ENCODE measurements at places on chromosomes 1 and 21. TPM values are rescaled to one million over a fixed set of nuclear protein-coding genes. Genes with fewer than 3 reads are reported as not detected.
A peak's percentile ranks its signal among the peaks of the same experiment; 100 is the strongest.

Gene GBP1
- total RNA-seq: 43.8 TPM

Gene FCMR
- 3.3 TPM for total RNA-seq

Gene ESPN
- 0.29 TPM for total RNA-seq

Gene SPATA46
- total RNA-seq: not detected

DNA sequence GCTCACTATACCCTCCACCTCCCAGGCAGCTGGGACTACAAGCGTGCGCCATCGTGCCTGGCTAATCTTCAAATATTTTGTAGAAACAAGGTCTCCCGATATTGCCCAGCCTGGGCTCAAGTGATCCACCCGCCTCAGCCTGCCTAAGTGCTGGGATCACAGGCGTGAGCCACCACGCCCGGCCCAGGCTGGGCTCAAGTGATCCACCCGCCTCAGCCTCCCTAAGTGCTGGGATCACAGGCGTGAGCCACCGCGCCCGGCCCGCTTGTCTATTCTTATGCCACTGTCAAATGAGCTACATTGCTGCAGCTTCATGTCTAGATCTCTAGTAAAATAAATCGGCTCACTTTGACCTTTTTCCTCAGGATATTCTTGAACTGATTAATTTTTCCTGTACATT, 107.7 kb upstream of the COL6A1 start:
- peak; percentile 60 for DNase-seq

DNA sequence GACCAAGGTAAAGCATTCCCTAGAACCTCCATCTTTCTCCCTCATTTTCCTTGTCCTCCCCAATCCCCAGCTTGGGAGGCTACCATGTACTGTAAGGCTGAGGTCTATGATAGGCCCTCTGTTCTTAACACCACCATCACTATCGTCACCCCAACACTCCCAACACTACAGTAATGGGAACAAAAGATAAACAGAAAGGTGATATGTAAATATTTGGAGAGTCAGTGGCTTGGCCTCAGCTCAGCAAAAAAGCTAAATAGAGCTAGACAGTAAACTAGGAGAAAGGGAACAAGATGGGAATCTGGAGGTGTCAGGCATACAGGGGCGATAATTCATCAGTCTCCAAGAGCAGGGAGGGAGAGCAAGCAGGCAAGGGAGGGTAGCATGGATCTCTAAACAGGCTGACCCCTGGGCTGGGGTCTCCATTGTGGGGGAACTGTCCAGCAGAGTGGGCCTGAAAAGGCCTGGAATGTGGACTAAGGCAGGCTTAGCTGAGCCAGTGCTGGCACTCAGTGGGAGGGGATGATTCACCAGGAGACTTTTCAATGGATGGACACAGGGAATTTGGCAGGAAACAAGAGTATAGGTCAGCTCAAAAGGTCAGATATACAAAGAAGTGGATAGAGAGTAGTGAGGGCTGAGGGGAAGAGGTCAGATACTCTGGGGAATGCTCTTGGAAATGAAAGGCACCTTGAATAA, 6.7 kb downstream of the WNT2B start:
- no peak for DNase-seq

DNA sequence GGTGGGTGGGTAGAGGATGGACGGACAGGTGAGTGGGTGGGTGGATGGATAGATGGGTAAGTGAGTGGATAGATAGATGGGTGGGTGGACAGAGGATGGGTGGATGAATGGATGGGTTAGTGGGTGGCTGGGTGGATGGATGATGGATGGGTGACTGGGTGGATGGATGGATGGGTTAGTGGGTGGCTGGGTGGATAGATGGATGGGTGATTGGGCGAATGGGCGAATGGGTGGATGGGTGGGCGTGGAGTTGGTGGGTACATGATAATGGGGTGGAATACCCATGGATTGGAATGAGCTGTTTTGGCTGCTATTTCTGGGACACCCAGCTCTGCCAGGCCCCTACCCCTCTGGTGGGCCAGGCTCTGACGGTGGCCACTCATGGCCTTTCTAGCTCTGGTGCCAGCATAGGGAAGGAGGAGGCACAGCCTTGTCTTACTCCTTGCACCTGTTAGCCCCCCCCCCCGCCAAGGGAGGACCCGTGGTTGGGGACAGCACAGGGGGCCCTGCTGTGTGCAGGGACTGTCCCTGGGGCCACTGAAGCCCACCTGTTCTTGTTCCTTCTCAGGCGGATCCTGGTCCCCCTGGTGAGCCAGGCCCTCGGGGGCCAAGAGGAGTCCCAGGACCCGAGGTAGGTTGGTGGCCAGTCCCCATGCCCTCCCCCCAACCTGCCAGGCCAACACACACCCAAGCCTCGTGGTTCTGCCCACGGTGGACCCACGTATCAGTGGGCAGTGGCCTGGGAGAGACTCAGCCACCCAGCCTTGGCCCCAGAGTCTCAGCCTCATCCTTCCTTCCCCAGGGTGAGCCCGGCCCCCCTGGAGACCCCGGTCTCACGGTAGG, 26.4 kb downstream of the COL6A2 start:
- peak; percentile 38 for DNase-seq

DNA sequence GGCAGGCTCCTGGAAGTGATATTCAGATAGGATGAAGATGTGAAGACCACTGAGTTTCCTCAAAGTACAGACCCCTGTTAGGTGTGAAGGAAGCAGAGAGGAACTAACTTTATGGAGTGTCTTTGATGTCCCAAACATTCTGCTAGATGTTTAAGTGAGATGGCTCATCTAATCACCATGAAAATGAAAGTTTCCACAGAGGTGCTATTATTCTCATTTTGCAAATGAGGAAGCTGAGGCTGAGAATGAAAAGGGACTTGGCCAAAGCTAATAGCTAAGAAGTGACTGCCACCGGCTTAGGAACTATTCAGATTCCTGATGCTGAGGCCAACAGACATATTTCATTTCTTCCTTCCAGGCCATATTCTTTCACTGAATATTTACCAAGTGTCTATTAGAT, 45.9 kb upstream of the WLS start:
- no peak for DNase-seq

- DNase-seq: no peak
Measured at GRCh38 chr21:42737951-42738590, 84.7 kb downstream of the PDE9A start.

- DNase-seq: no peak
Measured at GRCh38 chr1:84861516-84861915, 31.5 kb downstream of the LPAR3 start.

- peak; percentile 91 for DNase-seq
Measured at GRCh38 chr1:203692565-203693470, 66.2 kb downstream of the ATP2B4 start.

DNA sequence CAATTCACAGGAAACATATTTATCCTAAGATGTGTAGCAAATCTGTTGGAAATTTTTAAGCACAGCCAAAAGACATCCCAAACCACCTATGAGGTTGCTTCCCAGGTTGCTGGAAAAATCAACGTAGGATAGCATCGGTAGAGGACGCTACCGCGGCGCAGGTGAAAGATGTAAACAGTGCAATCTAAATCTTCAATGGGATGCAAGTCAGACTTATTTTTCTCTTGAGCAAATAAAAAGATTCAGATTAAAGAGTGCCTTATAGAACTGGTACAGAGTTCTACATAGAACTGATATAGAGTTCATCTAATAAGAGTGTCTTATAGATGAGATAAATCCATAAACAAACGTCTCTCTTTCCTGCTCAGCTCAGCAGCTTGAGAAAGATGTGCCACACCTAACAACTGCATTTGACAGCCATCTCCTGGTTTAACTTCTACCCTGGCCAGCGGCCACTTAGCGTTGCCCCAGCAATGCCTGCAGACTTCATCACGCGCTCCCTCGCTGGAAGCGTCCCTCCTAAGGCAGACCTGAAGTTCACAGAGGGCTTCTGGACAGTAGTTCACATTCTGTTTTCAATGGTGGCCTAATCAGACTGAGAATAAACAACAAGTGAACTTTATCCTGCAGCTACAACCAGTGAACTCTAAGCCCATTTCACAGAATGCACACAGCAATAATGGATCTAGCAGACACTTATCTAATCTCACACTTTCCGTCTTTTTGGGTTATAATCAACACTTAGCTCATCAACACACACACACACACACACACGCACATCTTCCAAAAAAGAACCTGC, 164.5 kb downstream of the TOMM20 start:
- DNase-seq: no peak

GRCh38 chr1:70674941-70675685, 264.0 kb downstream of the CTH start:
- no peak for DNase-seq

DNA sequence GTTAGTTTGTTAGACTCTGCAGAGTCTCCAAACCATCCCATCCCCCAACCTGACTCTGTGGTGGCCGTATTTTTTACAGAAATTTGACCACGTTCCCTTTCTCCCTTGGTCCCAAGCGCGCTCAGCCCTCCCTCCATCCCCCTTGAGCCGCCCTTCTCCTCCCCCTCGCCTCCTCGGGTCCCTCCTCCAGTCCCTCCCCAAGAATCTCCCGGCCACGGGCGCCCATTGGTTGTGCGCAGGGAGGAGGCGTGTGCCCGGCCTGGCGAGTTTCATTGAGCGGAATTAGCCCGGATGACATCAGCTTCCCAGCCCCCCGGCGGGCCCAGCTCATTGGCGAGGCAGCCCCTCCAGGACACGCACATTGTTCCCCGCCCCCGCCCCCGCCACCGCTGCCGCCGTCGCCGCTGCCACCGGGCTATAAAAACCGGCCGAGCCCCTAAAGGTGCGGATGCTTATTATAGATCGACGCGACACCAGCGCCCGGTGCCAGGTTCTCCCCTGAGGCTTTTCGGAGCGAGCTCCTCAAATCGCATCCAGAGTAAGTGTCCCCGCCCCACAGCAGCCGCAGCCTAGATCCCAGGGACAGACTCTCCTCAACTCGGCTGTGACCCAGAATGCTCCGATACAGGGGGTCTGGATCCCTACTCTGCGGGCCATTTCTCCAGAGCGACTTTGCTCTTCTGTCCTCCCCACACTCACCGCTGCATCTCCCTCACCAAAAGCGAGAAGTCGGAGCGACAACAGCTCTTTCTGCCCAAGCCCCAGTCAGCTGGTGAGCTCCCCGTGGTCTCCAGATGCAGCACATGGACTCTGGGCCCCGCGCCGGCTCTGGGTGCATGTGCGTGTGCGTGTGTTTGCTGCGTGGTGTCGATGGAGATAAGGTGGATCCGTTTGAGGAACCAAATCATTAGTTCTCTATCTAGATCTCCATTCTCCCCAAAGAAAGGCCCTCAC, at the start of gene OLIG2:
Gene OLIG2 (plus strand): TSS at position 447 of the 954 bp plus-strand sequence. CDS start 928 bp downstream, outside the sequence.
- no peak for DNase-seq

GRCh38 chr1:26529655-26530409, at the start of gene RPS6KA1:
RPS6KA1 (plus strand) TSS chr1:26529761; CDS start chr1:26529921, 160 bp downstream.
- DNase-seq: peak; percentile 62

GRCh38 chr1:20125100-20125499, 5.8 kb upstream of the PLA2G2D start:
- DNase-seq: no peak

DNA sequence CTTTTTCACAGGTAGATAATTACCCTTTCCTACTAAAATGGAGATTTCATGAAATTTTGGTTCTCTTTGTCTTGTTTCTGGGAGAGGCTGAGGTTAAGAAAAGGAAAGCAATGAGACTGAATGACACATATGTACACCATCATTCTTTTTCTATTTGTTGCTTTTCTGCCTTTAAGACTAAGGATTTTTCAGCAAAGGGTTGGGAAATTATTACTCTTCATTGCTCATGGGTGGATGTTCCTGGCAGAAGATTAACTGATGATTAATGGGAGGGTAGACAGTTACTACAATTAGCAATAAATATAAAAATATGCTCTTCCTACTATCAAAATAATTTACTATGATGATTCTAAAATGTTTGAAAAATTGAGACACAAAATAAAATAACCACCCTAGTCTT, 316.5 kb upstream of the USP24 start:
- DNase-seq: no peak

DNA sequence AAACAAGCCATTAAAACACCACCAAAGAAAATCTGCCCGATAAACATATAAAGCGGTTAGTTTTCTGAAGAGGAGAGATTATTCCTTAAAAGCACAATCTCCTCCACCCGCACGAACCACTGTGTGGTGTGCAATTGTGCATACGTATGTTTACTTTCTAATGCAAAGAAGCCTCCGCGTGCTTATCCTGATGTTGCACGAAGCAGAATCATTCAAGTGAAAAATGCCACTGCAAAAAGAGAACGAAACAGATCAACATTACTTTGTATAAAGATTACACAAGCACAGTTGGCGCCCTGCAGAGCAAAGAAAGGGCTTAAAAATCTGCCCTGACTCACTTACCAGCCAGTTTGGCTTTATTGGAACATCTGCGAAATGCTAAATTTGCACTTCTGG, 166.8 kb downstream of the ZNF281 start:
- DNase-seq: no peak

- no peak for DNase-seq
Measured at GRCh38 chr1:11492235-11492634, 13.3 kb downstream of the DISP3 start.
